ENCODE measurements at places on chromosomes 12 and 14.

- DNase-seq: peak; percentile 41
Measured at GRCh38 chr12:51678086-51678724, 87.2 kb downstream of the SCN8A start.

DNA sequence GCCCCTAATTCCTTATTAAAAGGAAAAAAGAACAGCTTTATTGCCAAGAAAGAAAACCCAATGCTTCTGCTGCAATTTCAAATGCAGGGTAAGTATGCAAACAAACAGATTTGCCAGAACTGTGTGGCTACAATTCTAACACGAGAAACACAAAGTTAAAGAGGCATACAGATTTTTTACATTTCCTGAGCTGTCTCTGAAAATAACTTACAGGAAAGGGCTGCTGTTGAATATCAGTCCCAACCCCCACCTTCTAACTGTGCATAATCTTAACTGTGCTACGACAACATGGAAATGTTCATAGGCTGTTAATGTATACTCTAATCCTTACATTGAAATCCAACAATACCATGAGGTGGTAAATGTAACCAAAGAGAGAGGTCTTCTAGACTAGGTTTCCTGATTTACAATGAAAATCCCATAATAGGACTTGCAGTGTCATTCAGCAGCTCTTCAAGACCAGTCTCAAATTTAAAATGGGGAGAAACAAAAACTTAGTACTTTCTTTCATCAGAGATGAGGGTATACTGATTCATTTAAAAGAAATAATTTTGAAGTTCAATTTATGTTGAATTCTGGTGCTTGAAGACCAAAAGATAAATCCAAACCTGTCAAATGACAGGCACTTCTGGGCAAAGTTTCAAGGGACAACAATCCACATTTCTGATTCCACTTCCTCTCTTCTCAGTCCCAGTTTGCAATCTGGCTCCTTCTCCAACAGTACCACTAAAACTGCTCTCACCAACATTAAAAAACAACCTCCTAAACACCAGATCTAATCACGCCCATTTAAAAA lies 14.4 kb downstream of the FGD6 start:
- no peak for DNase-seq

- no peak for DNase-seq
Measured at GRCh38 chr14:35159742-35160409, 37.5 kb downstream of the PRORP start.

DNA sequence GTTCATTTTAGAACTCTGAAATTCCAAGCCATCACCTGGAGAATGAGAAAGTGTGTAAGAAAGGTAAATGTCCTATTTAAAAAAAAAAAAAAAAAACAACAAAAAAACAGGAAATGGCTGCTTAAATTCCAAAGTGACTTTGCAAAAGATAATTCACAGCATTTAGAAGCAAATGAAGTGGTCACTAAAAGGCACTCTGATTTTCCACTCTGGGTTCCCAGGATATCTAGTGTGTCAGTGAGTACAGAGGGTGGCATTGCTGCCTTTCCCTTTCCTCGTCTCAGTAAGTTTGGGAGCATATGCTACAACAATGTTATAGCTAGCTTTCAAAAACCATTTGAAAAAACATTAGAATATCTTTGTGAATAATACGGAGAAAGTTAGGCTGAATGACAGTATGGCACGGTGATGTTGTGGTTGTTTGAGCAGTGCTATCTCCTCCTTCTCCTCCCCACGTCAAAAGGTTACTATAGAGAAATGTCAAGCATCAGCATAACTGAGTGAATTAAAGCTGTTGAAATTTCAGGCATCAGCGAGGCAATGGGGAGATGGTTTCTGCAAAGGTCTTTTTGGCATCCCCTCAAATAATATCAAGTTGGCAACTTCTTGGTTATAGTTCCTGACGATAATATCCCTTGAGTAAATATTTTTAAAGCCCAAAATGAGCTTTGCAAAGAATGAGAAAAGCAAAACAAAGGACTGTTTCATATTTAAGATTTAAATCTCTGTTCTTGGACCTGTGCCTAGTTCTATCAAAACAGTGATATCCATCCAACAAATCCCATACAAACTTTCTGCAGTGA lies 164.5 kb upstream of the E2F7 start:
- DNase-seq: no peak

- no peak for DNase-seq
Measured at GRCh38 chr12:108211157-108211556, 82.1 kb downstream of the WSCD2 start.

- no peak for DNase-seq
Measured at GRCh38 chr12:93115198-93115601, 186.1 kb upstream of the EEA1 start.

GRCh38 chr14:27672047-27672446 lies 1074.2 kb upstream of the NOVA1 start:
- DNase-seq: no peak

DNA sequence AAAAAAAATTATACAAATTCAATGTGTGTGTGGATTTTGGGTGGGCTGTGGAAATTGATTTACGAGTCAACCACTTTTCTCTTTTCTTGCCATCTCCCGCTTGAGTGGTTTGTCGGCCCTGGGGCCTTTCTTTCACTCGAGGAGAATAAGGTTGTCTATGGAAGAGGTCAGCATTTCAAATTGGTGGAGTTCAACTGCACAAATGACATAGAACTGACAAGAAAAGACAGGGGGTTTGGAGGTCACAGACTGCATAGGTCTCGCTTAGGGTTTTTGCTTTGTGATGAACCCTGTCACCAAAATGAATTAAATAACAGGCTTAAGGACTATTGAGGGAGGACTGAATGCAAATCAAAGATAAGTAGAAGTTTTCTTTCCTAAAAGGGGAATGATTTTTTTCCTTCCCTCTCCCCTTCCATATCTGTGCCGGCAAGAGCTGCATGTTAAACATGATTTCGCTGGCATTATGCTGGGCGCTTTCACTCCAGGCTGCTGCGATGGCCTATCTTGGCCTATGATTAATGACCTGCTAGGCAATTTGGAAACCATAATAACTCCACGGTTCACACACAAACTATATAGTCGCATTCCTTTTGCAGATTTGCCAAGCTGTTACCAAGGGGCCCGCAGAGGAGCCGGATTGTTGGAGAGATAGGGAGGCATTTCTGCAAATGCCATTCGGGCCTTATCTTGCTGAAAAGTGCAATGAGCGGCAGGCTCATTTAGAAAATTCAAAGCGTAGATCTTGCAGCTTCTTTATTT lies 20.7 kb downstream of the ASCL1 start:
- DNase-seq: no peak

DNA sequence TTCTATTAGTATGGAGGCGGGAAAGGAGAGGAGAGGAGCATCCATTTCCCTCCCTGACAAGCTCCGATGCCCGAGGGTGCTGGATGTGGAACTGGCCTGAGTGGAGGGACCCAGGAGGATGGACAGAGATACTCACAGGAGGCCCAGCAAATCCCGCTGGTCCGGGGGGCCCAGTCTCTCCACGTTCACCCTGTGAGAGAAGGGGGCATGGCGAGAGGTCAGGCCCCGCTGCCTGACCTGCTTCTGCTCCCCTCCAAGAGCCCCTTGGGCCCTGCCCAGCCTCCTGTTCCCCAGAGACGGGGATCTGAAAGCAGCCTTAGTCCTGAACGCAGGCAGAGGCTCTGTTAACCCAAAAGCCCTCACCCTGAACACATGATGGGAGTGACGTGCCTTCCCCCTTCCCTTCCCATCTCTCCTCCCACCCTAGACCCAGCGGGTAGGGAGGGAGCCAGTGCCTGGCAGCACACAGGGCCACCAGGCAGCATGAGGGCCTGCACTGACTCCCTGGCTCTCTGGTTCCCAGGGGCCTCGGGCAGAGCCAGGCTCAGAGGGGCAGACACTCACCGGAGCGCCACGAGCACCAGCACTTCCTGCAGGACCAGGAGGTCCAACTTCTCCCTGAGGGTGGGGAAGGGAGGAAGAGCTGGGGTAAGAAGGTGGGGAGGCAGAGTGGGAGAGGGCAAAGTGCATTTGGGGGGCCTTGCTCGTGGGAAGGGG lies 17.5 kb downstream of the TMEM106C start:
- no peak for DNase-seq

DNA sequence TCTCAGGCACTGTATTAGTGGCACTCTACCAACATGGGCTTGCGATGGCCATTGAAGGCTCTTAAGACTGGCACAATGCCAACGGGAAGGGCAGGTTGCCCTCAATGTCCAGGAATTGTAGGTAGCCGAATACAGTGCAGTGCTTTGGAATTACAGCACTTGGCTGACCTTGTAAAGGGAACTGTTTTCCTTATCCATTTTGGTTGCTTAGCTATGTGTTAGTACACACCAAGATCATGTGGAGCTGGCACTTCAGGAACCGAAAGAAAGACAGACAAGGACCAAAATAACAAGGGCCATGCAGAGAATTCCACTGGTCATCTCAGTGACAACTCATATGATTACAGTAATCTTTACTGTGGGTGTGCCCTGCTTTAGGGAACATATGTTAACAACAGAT lies 72.7 kb downstream of the DYRK2 start:
- no peak for DNase-seq

DNA sequence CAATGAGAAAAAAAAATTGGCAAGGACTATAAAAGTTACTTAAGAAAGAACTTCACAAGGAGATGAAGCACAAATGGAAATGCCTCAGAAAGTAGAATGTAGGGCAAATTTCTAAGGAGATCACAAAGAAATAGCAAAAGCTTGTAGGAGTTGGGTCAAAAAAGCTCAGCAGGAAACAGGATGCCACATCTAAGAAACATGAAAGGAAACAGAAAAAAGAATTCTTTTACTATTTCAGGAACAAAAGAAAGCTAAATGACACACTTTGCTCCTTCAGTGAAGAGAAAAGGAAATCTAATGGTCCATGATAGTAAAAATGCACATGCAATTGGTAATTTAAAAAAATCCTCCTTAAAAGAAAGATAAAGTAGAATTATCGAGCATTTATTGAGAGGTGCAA lies 452.1 kb upstream of the GARIN6 start:
- DNase-seq: no peak

DNA sequence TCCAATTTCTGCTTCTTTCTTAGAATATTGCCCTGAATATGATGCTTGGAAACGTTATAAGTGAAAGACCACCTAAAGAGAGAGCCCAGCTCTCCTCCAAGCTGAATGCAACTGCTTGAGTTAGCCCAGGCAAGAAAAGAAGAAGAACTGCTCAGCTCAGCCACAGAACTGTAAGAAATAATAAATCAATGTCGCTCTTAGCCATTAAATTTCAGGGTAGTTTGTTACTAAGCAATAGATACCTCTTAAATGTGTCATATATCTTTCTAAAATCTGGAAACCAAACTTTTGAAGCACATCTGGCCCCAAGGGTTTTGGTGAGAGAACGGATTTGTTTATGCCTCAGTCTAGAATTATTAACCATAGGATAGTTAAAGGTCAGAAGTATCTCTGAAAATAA lies 50.4 kb downstream of the SLC6A15 start:
- no peak for DNase-seq

DNA sequence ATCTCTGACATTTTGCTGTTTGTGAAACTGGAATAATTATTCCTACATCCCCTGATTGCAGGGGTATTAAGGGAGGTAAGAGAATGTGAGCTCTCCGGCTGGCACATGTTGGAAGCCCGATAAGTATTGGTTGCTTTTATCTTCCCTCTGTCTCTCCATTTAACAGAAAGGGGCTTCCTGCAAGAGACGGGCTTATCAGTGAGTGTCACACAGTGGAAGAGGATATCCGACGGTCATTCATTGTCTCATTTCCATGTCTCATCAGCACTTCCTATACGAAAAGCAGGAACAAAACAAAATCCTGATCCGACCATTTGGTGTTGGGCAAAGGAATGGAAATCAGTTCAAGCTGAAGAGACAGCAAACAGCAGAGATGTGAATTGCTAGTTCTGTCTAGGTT lies 10.7 kb downstream of the DYRK4 start:
- no peak for DNase-seq

DNA sequence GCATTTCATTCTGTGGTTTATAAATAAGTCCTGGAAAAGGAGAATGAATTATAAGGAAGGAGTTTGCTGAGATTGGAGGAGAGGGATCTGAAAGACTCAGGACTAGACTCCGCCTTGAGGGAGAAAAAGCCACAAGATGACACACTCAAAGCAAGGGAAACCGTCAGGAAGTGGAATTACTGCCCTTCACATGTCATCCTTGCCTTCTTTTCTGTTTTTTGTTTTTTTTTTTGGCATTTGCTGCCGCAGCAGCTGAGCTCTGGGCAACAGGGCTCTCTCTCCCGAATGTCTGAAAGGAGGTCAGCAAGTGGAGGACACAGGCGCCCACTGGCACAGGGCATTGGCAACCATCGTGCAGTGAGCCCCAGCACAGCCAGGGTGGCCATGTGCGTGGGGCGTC lies 344.9 kb downstream of the DPF3 start:
- no peak for DNase-seq

DNA sequence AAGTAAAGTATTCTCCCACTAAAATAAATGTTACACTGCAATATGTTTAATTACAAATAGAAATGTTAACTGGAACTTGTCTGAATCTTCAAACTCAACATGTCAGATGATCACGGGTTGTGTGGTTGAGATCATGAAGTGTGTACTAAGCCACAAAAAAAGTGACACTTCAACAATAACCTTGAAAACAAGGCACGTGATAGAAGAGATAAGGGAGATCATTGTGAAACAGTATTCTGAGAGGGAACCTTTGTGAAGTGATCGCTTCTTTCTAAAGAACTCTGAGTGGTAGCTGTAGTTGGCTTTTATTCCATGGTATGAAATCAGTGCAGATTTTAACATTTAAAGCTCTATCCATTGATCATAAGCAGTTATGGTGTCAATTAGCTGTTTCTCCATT lies 60.0 kb downstream of the LIN52 start:
- peak; percentile 2 for DNase-seq

All from CD4-positive, alpha-beta T cell treated with Interleukin-17A for 1 hour (primary cell).